Caco-2 (cell line): ENCODE measurements at places on chromosomes 3 and 15. TPM values are rescaled to one million over a fixed set of nuclear protein-coding genes. Genes with fewer than 3 reads are reported as not detected.

Gene GASK1A
- total RNA-seq: 0.16 TPM in 1 of 2 replicates, not detected in the other

Gene IL17RB
- 27.5 and 30.0 TPM in 2 replicates for total RNA-seq

Gene ADCY5
- total RNA-seq: 0.44 and 0.91 TPM in 2 replicates

DNA sequence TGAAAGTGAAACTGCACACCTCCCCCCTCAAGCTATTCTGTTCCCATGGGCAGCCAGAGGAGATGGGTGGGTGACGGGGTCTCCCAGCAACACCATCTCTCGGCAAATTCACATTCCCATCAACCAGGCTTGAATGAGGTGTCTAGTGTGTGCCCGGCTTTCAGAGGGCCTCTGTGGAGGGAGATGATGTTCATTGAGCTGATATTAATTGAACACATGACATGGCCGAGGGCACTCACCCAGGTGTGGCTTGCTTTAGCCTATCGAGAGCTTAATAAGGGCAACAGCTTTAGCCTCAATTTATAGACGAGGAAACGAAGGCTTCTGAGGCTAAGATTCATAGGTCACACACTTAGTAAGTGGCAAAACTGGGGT is 288.0 kb downstream of the UACA start:
- no peaks in the 10 kb centered on the region for H3K36me3 ChIP-seq
- no peak overlapping the region for H3K27ac ChIP-seq
- H3K27me3 ChIP-seq: no peaks in the 10 kb centered on the region
- H3K4me3 ChIP-seq: no peak overlapping the region
- DNase-seq: no peak

DNA sequence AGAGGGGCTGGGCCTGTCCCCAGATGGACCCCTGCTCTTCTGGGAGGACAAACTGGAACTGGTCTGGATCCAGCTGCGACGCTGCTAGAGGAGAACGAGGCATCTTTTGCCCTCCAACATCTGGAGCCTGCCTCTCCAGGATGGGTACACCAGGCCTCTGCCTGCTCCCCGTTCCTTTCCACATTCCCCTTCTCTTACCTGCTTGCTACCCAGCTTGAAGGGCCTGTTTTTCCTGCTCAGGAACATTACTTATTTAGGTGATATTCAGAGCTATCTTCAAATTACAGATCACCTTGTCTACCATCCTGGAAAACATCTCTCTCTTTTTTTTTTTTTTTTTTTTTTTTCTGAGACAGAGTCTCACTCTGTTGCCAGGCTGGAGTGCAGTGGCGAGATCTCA is 64.0 kb downstream of the CHRD start:
- H3K4me1 ChIP-seq: peaks cover 25% of the 10 kb centered on the region
- H3K4me3 ChIP-seq: no peak overlapping the region
- no peaks in the 10 kb centered on the region for H3K27me3 ChIP-seq
- H3K27ac ChIP-seq: no peak overlapping the region

GRCh38 chr15:47500842-47501241 is 216.5 kb upstream of the SEMA6D start:
- H3K4me3 ChIP-seq: no peak overlapping the region
- no peaks in the 10 kb centered on the region for H3K27me3 ChIP-seq
- no peaks in the 10 kb centered on the region for H3K4me1 ChIP-seq
- DNase-seq: no peak

DNA sequence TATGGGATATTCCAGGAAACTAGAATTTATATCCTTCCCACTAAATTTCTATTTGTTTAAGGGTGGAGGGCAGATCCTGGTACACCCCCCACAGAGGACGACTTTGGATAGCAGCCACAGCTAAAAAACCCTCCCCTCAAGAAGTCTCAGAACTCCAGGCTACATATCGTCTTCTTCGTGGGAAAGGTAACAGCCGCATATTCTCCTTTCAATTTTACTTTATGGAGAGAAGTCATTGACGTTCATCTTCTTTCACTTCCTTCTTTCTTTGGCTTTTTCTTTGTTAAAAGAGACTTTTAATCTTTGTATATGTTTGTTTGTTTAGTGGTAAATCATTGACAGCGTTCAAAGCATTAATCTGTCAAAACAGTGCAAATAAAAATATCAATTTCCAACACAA is 36.3 kb downstream of the TRIP4 start:
- DNase-seq: no peak
- no peaks in the 10 kb centered on the region; the same call in 1 of the 2 replicates for H3K36me3 ChIP-seq
- no peak overlapping the region for H3K27ac ChIP-seq
- H3K27me3 ChIP-seq: no peaks in the 10 kb centered on the region
- H3K4me3 ChIP-seq: no peak overlapping the region

- H3K36me3 ChIP-seq: no peaks in the 10 kb centered on the region
These were observed 361.9 kb upstream of the KCNMB2 start for GRCh38 chr3:178174201-178174915.

DNA sequence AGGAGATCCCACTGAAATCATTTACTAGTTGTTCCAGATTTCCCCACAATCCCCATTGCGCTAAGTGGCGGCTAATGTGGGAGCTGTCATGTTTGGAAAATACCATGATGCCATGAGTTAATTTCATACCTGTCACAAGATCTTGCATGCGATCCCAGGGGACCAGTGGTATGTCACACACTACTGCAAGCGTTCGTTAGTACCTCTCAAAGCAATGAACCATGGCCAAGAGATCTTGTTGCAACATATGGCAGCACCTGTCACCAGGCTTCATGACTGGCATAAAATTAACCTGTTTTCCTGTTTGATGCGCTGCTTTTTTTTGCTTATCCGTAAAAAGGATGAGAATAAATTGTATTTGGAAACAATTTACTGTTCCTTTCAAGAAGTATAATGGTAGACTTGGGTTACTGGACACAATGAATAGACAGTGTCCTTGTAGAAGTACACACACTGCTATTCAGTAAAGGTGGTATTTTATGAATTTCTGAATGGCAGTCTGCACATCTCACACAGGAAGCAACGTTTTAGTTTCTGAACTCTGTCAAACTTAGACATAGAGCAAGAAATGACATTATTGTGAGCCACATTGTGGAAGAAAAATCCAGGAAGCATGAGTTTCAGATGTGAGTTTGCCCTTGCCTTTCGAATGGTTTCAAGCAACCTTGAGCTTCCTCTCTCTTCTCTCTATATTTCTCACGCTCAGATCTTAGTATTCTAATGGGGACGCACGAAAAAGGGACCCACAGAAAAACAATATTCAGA is 81.9 kb downstream of the CHL1 start:
- no peak for DNase-seq
- no peaks in the 10 kb centered on the region for H3K27me3 ChIP-seq
- H3K4me1 ChIP-seq: no peaks in the 10 kb centered on the region
- H3K27ac ChIP-seq: no peak overlapping the region

GRCh38 chr3:189477614-189478013 is 153.6 kb upstream of the TP63 start:
- DNase-seq: no peak
- no peak overlapping the region for H3K27ac ChIP-seq
- no peaks in the 10 kb centered on the region for H3K36me3 ChIP-seq

- H3K36me3 ChIP-seq: no peaks in the 10 kb centered on the region
- no peaks in the 10 kb centered on the region for H3K27me3 ChIP-seq
- H3K4me1 ChIP-seq: peaks cover 3% of the 10 kb centered on the region; the same call in 1 of the 2 replicates
- no peak overlapping the region for H3K27ac ChIP-seq
- no peak overlapping the region for H3K4me3 ChIP-seq
These were observed 82.0 kb downstream of the ISL2 start for GRCh38 chr15:76418352-76419140.

- DNase-seq: no peak
- H3K36me3 ChIP-seq: no peaks in the 10 kb centered on the region
- H3K27ac ChIP-seq: no peak overlapping the region
These were observed 92.3 kb upstream of the IQSEC1 start for GRCh38 chr3:13165576-13165975.

DNA sequence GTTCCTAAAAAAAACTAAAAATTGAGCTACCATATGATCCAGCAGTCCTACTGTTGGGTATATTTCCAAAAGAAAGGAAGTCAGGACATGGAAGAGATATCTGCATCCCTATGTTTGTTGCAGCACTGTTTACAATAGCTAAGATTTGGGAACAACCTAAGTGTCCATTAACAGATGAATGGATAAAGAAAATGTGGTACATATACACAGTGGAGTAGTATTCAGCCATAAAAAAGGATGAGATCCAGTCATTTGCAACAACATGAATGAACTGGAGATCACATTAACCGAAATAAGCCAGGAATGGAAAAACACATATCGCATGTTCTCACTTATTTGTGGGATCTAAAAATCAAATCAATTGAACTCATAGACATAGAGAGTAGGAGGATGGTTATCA is 29.5 kb downstream of the LRRC49 start:
- no peak for DNase-seq
- no peak overlapping the region for H3K4me3 ChIP-seq
- no peaks in the 10 kb centered on the region for H3K27me3 ChIP-seq
- H3K27ac ChIP-seq: no peak overlapping the region
- no peaks in the 10 kb centered on the region for H3K36me3 ChIP-seq
- H3K4me1 ChIP-seq: no peaks in the 10 kb centered on the region

DNA sequence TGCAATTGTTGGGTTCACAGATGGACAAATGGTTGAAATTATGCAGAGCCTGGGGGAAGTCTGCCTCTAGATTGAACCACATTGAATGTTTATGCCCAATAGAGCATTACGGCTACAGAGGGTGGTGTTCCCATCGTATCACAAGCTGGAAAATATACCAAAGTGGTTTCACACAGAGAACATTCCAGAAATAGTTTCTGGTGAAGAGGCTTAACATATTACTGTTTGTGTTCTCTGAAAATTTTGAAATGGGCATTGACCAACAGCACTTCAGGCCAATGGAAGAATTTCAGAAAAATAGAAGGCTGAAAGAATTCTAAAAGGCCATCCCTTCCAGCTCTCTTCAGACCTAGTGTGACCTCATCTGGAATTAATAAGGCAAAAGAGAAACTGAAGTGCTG is 203.9 kb downstream of the NEK10 start:
- H3K27me3 ChIP-seq: no peaks in the 10 kb centered on the region
- no peaks in the 10 kb centered on the region for H3K36me3 ChIP-seq
- H3K4me3 ChIP-seq: no peak overlapping the region

DNA sequence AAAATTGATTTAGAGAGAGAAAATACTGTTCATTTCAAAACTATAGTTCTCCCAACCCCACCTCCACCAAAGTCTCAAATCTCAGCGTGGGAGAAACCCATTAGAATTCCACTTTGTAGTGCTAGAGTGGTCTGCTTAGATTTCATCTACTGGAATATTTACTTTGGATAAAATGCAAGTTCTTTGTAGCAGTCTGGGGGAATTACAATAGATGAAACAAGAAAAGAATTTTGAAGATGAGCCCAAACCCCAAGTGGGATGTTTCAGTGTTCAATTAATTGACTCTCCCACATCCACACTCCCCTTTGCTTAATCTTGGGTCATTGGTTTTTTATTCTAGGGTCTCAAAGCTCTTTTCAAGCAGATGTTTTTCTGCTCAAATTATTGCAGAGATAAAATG is 97.8 kb downstream of the RPL22L1 start:
- H3K27ac ChIP-seq: no peak overlapping the region
- no peaks in the 10 kb centered on the region for H3K36me3 ChIP-seq
- no peak overlapping the region for H3K4me3 ChIP-seq

DNA sequence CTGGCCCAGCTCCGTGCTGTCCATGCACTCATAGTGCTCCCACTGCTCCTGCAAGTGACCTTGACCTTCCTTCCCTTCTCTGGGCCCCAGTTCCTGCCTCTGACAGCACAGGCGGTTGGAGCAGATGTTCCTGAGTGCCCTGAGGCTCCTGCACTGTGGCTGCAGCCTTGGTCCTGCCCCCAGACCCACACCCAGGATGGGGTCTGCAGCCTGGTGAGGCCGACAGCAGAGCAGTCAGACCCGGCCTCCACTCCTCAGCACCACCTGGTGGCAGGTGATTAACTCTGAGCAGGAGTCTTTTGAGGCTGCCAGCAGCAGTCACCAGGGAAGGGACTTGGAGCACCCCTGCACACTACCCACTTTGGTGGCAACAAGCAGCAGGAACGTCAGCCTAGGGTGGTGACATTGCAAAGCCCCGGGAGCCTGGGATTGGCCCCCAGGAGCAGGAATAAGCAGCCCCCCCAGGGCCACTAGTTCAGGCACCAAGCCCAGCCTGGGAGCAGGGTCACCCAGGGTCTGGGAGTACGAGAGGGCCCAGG is 64.6 kb downstream of the CYP11A1 start:
- no peaks in the 10 kb centered on the region for H3K36me3 ChIP-seq
- no peaks in the 10 kb centered on the region for H3K4me1 ChIP-seq
- H3K4me3 ChIP-seq: no peak overlapping the region

DNA sequence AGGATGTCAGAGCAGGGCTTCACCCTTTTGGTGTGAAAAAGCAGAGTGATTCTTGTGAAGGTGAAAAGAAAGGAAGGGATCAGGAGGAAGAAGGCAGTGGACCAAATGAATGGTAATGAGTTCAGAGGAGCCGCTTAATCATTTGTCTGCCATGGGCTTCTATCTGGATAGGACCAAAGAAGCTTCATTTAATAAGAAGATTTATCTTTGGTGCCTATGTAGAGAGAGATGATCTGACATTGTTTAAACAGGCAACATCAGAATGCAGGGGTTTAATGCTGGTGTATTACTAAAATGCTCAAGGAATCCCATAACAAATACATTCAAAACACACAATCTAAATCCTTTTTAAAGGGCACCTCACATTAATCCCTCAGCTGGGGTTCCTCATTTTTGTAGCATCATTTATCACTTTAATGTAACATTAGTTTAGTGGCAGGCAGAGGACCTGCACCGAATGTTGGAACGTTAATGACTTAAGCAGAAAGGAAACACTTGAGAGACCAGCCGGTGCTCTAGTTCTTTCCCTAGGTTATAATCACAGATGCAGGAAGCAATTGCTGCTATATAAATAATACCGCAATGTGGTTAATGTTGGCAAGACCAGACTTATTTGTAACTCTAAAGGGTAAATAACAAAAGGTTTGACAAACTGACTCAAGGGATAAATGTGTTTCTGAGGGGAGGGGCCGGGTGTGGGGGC is 27.9 kb upstream of the IL1RAP start:
- H3K36me3 ChIP-seq: no peaks in the 10 kb centered on the region
- H3K27ac ChIP-seq: no peak overlapping the region
- H3K27me3 ChIP-seq: no peaks in the 10 kb centered on the region; the same call in 1 of the 2 replicates
- H3K4me1 ChIP-seq: no peaks in the 10 kb centered on the region

GRCh38 chr15:90553248-90553745 is 23.6 kb downstream of the CRTC3 start:
- DNase-seq: no peak
- no peak overlapping the region for H3K4me3 ChIP-seq
- H3K36me3 ChIP-seq: no peaks in the 10 kb centered on the region
- no peaks in the 10 kb centered on the region for H3K27me3 ChIP-seq
- H3K4me1 ChIP-seq: peaks cover 23% of the 10 kb centered on the region

GRCh38 chr15:62951481-62951880 is 91.1 kb upstream of the TPM1 start:
- no peak overlapping the region for H3K4me3 ChIP-seq
- no peaks in the 10 kb centered on the region for H3K36me3 ChIP-seq
- no peak for DNase-seq
- H3K27ac ChIP-seq: no peak overlapping the region
- no peaks in the 10 kb centered on the region for H3K27me3 ChIP-seq

DNA sequence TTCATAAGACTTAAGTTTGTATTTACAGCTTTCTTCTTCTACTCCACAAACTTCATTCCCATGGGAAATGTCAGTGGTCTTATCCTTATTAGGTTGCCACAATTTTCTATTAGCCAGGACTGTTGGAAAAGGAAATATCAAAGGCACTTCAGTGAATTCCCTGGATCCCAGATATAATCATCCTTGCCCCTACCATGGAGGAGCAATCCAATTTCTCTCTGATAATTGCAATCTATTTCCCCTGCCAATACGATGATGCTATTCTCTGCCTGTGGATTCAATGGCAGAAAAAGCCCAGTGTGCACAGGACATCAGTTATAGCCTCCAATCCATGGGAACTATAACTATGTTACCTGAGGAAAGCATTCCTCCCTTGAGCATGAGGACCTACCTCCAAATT is 536.4 kb upstream of the UBE2E2 start:
- no peaks in the 10 kb centered on the region for H3K4me1 ChIP-seq
- no peak overlapping the region for H3K27ac ChIP-seq
- no peaks in the 10 kb centered on the region for H3K27me3 ChIP-seq
- H3K4me3 ChIP-seq: no peak overlapping the region
- no peak for DNase-seq
